ENCODE measurements at places on chromosomes 3 and 15.
A peak's percentile ranks its signal among the peaks of the same experiment; 100 is the strongest.

- no peak for DNase-seq
These were observed 3.2 kb downstream of the IMPDH2 start for GRCh38 chr3:49025793-49026520.

DNA sequence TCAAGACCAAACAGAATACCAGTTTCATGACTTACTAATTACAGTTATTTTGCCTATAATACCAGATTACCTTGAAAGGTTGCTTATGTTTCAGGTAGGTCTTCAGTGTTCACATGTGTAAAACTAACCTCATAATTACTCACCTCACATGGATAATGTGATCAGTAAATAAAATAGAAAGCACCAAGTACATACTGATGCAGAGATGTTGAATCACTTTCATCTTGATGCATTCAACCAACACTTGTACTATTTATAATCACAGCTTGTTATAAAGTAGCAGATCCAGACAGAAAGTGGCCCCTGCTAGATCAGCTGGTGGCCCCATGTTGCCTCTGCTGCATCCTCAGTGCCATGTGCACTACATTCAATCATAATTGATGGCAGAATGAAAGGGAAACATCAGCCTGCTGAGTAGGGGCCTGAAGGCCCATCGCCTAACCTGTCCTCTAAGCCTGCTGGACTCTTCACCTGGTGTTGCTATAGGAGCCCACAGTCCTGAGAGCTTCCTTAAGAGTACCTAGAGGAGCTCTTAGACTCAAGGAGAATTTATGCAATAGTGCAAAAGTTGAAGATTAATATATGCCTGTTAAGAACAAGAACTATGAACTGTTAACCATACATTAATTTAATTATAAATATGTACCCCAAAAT is 154.3 kb downstream of the PLCL2 start:
- no peak for DNase-seq

DNA sequence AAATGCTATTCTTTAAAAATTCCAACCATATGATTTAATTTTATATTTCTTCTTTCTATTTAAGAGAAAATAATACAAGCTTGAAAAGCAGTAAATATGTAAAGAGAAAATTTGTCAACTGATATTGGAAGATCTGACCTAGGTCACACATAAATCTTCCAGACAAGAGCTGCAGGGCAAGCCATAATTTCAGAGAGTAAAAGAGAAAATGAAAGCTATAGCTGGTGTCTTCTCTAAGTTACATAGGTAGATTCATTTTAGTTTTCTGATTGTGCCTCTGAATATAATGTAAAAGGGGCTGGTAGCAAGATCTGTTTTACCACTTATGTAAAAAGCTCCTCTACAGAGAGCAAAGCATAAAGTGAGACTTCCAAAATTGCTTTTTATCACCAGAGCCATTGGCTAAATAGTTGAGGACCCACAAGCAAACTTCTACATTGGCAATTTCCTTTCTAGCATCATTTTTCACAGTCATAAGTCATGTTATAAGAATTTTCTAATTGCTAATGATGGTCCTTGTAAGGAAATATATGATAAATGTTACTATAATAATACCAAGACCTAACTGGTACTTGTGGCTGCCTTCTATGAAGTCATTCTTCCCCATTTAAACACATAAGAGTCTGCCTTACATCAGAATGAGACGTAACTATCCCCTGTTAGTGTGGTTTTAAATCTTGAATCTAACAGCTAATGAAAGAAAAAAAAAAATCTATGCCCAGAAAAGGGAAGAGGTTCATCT is 80.8 kb upstream of the SKOR1 start:
- DNase-seq, result peak; percentile 18

- DNase-seq, result peak; percentile 2
These were observed 223.2 kb upstream of the LMCD1 start for GRCh38 chr3:8278448-8278847.
